Suprapubic skin (tissue), 4 donors: ENCODE measurements at places on chromosomes 3 and 15.

DNA sequence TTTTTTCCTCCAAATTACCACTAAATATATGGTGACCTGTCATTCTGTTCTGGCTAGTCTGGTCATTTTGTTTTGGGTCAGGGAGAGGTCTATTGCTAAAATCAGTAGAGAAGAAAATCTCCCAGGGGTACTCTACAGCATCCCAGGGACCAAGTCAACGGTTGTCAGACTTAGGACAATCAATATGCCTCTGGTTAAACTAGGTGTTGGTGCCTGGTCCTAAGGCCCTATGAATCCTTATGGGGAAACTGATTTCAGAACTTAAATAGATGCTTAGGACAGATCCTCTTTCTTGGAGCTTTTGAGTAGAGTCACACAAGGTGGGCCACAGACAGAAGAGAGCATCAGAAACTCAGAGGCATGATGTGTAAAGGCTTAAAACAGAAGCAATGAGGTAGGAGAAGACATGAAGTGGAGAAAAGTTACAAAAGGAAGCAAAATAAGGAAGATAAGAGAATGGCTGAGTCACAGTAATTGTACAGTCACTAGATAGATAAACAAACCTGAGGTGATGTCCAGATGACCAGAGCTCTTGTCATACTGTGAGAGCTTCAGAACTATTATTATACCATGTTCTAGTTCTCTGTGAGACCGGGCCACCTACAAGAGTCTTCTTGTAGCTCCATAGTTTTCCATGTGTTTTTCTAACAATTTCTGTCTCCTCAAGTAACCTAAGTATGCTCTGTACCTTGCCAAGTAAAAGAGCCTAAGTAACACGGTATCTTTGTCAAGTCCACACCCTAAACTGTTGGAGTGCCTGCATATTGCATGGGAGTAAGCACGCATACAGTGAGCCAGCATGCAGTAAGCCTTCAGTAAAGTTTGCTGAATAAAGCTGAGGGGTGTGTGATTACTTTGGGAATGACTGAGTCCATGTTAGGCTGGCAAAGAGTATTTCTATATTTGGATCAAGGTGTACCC lies 44.6 kb upstream of the LEKR1 start:
- no peak for DNase-seq

- DNase-seq = no peak
Measured at GRCh38 chr3:60198179-60198720, 1053.0 kb downstream of the FHIT start.

DNA sequence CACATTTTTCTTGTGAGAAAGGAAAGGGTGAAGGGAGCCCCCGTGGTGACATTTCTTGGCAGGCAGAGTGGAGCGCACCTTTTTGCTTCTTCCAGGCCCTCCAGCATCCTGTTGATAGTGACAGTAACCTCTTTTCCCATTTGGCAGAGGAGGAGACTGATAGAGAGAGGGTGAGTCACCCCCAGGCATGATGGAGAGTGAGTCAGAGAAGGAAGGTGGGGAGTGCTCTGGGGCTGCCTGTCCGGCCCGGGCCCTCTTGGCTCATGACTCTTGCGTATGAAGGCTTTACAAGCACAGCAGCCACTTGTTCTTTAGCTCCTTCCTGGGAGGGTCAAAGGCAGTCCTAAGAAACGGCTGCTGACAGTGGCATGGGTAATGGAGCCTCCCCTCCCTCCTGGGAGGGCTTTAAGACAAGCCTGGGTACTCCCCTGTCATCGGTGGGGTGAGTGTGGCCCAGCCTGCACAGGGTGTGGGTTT lies 16.0 kb downstream of the ANKRD63 start:
- no peak for DNase-seq

DNA sequence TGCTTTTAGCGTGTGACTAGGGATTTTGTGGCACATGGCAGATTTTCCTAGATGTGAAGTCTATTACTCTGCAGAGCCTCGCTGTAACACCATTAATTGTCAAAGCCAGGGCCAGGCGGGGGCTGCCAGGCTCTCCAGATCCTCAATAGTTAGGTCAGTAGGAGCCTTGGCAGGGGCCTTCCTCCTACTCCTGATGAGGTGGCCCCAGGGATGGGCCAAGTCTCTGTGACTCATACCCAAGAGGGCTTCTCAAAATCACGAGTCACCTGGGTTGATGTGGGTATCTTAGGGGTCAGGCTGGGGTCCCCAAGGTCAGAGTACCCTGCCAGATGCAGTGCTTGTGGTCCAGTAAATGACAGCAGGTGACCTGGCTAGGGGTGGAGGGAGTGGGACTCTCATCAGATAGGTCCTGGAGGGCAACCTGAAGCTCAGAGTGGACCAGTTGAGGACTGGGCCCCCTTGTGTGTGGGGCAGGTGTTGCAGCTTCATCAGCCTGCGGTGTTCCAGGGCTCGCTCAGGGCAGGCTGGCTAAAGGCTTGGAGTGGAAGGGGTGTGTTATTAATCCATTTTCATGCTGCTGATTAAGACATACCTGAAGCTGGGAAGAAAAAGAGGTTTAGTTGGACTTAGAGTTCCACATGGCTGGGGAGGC lies 88.5 kb upstream of the MYZAP start:
- no peak for DNase-seq

- no peak for DNase-seq
Measured at GRCh38 chr3:177034832-177035475, 162.3 kb downstream of the TBL1XR1 start.

- no peak for DNase-seq
Measured at GRCh38 chr15:74843891-74844299, 939 bp upstream of the ULK3 start.

- DNase-seq = no peak
Measured at GRCh38 chr3:15728766-15729165, 69.0 kb downstream of the ANKRD28 start.

DNA sequence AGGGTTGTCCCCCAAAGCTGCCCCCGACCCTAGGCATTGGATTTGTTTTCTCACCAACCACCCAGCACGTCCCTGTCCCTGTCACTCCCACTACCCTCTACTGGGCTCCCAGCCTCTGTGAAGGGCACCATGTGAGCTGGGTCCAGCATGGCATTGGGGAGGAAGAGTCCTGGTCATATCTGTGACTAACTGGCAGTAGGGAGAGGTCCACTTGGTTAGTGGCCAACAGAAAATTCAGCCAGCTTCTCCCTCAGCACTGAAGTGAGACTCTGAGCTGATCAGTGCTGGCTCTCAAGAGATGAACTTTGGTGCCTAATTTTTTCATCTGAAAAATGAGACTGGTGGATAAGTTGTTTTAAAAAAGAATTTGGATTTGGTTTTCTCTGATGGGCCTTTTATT lies 11.3 kb upstream of the KIF23 start:
- no peak for DNase-seq

DNA sequence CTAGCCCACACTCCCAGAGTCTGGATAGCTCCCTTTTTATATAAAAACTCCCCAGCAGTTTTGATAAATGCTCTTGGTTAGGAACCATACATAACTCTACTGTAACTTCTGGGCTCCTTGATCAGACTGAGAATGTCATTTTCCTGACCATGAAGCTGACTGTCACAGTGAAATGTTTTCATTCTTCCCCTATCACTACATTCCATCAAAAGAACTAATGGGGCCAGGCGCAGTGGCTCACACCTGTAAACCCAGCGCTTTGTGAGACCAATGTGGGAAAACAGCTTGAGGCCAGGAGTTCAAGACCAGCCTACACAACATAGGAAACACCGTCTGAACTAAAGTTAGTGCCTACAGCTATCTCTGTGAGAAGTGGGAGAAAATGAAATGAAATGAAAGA lies 72.8 kb upstream of the MYO5C start:
- DNase-seq = no peak

- DNase-seq = no peak
Measured at GRCh38 chr3:108605491-108605890, 16.0 kb downstream of the DZIP3 start.

- DNase-seq = no peak
Measured at GRCh38 chr15:37009288-37009687, 91.1 kb downstream of the MEIS2 start.

DNA sequence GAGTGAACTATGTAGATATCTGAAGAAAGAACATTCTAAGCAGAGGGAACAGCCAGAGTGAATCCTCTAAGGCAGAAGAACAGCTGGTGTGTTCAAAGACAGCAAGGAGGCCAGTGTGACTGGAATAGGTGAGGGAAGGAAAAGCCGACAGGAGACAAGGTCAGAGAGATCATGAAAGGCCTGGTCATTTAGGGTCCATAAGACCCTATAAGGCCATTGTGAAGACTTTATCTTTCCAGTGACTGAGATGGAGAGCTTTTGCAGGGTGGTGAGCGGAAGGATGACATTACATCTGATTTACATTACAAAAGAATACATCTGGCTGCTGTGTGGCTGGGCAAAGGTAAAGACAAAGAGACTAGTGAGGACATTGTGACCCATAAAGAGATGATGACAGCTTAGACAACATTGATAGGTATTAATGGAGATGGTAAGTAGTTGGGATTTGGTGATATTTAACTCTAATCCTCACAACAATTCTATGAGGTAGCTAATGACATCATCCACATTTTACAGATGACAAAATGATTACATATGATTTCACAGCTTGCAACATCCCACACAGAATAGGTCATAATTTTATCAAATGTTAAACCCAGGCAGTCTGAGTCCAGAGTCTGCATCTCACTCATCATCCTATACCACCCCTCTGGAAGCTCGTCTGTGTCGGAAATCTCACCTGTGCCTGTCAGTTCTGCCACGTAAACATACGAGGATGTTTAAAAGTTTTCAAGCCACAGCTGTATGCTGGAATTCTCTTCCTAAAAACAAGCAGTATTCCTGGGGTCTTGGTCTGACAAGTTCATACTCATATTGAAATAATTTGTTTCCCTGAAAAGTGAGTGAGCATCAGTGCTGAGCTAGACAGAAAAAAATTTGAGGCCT lies 70.2 kb upstream of the PIK3R4 start:
- no peak for DNase-seq

- DNase-seq = no peak
Measured at GRCh38 chr3:181488536-181488935, 223.2 kb upstream of the SOX2 start.

DNA sequence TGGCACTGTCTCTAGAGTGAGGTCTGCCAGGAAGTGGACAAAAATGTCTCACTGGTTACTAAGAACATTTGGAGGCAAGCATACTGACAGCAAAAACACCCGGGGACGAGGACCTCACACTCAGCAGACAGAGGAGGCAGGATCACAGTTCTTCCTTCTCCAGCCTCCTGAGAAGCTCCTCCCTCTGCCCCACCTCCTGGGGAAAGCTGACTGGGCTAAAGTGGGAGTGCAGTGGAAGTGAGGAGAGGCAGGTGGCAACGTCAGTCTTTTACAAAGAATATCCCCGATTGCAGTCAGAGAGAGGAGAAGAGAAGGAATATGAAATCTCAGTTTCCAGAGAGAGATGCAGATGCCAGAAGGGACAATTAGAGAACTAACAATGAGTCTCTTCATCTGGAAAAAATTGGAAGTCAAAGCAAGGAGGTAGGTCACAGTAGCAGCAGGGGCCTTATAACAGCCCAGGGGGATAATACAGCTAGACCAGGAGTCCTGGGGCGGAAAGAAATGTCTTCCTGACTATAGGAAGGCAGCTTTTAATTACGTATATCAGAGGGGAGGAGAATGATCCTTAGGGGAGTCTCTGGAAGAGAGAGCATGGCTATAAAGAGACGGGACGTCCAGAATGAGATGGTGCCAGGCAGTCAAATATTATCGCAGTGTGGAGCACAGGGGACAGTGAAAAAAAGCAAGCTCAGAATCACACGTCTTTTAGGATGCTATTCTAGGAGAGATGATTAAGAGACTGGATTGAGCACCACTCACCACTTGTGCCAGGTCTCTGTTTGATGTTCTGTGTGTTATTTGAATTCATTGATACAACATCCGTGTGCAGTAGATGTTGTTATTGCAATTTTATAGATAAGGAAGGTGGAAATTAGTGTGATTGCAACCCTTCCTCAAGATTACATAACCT lies 47.2 kb downstream of the LEO1 start:
- DNase-seq = no peak

GRCh38 chr3:38916706-38917105 lies 100.7 kb upstream of the SCN10A start:
- no peak for DNase-seq

DNA sequence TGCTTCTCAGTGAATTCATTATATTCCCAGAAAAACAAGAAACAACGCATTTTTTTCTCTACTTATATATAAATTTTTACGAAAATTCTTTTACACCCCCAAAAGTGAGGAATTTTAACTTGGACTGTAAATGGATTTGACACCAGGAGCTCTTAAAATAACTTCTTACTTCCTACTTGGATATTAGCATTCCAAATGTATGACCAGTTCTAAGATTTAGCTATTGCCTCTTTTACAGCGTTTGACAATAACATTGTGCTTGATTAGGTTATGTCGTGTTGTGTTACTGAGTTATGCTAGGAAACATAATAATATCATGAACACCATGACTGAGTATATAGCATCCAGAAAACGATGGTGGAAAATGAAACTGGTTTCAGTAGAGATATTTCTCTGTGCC lies 177.0 kb downstream of the CNTN6 start:
- DNase-seq = no peak

GRCh38 chr15:87752250-87752951 lies 504.1 kb downstream of the NTRK3 start:
- DNase-seq = no peak

DNA sequence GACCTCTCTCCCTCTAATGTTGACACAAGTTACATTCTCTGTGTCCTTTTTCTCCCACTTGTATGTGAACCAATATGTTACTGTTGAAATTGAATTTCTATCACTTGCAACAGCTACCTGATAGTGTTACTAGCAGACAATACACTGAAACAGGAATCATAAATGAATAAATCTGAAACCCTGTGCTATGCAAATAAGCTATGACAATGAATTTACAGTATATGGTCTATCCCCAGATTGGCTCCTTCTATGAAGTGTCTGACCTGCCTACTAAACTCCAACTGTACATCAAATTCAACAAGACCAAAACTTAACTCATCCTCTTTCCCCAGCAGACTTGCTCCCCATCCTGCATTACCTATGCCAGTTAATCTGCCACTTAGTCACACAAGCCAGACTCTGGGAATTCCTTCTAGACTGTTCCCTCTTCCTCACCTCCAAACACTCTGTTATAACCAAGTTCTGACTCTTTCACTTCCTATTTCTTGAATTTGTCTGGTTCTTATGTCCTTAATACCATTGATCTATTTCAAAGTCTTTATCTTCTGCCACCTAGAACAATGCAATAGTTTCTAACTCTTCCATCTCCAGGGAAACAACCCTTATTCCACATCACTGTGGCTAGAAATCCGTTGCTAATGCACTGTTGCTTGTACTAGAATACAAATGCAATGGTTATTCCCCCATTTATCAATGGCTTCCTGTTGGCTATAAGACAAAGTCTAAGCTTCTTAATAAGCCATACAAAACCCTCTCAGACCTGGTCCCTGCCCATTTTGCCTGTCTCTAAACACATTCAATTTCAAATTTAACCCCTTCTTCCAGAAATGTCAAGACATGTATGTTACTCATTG lies 13.4 kb upstream of the ZNF639 start:
- no peak for DNase-seq

GRCh38 chr3:152048831-152049230 lies 175.4 kb downstream of the SUCNR1 start:
- DNase-seq = no peak
